ENCODE measurements at places on chromosomes 7 and 10.

GRCh38 chr7:72003236-72003635 lies 408.9 kb downstream of the CALN1 start:
- no peak for DNase-seq

- DNase-seq: no peak
These were observed 121.3 kb upstream of the GDF10 start for GRCh38 chr10:47178537-47179290.

DNA sequence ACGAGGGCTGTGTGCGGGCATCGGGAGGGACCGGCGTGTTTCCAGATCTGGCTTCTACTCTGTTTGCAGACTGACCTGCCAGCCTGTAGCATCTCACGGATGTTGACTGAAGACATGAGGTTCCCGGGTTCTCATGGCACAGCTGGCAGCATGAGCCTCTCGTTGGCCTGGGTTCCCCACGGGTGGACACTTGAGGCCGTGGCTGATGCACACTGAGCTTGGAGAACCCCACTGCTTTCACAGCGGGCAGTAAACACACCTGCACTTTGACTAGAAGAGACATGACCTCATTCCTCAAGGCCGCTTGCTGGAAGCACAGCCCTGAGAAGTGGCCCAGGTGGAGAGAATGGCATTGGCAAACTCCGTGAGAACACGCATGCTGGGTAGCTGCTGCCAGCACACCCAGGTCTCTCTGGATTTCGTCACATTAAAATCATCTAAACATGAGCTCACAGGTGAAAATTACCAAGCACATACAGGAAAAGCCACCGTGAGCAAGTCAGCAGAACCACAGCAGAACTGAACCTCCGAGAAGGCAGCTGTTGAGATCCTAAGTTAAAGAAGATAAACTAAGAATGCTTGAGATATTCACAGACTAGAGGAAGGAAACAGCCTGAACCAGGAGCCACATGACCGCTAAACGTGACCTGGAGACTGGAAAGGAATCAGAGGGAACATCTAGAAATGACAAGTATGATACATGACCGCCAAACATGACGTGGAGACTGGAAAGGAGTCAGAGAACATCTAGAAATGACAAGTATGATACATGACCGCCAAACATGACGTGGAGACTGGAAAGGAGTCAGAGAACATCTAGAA lies 32.5 kb downstream of the BNIP3 start:
- no peak for DNase-seq

DNA sequence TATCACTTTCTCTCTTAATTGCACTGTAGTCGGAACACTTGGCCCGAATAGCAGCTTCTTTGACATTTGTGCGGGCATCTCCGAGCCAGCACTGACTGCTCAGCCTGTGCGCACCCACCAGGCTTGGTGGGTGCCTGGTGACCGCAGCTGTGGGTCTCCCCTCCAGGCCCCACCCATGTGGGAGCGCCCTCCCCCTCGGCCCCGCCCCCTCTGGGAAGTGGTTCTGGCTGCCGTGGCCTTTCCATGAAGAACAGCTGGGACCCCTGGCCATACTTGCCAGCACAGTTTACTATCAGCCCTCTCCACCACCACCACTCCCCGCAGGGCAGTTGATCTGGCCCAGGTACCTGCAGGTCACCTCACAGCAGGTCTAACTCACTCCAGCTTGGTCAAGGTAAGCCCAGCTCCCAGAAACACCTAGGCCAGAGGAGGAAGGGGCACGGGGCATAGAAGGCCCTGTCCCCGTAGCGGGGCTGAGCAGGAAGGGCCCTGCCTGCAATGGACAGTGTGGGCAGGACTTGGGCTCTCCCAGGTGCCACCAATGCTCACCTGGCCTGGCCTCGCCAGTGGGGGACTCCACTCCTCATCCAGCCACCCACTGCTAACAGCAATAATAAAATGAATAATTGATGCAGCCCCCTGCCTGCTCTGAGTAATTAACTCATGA lies 5.8 kb downstream of the RASGEF1A start:
- DNase-seq: no peak

- DNase-seq: no peak
These were observed 292.8 kb downstream of the PRKG1 start for GRCh38 chr10:51367127-51367526.

GRCh38 chr10:118007773-118008172 lies 39.0 kb downstream of the RAB11FIP2 start:
- no peak for DNase-seq

DNA sequence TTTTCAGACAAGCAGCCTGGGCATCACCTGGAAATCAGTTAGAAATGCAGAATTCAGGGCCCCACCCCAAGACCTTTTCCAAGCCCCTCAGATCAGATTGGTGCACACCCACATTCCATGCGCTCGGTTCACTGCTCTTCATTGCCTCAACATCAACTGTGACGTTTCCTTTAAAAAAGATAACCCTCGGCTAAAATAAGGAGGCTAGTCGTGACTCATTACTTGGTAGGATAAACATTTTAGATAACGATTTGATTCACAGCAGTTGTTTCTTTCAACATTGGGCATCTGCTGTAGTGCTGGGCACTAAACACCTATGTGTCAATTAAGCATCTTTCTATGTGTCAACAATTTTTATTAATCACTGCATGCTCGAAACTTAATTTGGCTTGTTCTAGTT lies 191.1 kb upstream of the LRGUK start:
- DNase-seq: no peak

GRCh38 chr7:136956232-136956631 lies 87.8 kb downstream of the CHRM2 start:
- DNase-seq: no peak

GRCh38 chr7:132347123-132347522 lies 229.1 kb downstream of the PLXNA4 start:
- DNase-seq: no peak

- no peak for DNase-seq
These were observed 7.1 kb upstream of the PAX2 start for GRCh38 chr10:100738055-100738827.

DNA sequence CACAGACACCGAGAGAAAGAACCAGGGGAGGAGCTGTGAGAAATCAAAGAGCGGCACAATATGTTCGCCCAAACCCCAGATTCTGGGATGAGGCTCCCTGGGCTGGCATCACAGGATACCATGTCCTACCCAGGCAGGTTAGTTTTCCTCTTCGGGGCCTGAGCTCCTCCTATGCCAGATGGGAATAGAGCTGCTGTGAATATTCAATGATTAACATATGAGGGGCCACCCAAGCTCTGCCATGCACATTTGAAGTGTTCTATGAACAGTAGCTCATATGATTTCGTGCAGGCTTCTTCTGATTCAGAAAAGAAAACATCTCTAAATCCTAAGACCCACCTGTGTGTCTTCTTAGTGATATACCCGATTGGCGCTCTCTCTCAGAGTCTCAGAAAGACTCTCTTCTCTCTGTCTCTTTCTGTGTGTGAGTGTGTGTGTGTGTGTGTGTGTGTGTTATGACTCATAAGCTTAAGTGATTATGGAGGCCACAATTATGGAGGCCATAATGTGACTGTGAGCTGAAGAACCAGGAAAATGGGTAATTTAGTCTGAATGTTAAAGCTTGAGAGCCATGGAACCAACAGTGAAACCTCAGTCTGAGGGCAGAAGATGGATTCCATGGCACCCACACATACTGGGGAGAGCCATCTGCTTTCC lies 220.5 kb downstream of the KLF6 start:
- no peak for DNase-seq

Measured in activated naive CD4-positive, alpha-beta T cell treated with anti-CD3 and anti-CD28 coated beads, Interleukin-2, amount 10 ng/mL, durations not matched to agents 7 days and 5 days (primary cell).